ENCODE measurements at places on chromosomes 11 and 22.

DNA sequence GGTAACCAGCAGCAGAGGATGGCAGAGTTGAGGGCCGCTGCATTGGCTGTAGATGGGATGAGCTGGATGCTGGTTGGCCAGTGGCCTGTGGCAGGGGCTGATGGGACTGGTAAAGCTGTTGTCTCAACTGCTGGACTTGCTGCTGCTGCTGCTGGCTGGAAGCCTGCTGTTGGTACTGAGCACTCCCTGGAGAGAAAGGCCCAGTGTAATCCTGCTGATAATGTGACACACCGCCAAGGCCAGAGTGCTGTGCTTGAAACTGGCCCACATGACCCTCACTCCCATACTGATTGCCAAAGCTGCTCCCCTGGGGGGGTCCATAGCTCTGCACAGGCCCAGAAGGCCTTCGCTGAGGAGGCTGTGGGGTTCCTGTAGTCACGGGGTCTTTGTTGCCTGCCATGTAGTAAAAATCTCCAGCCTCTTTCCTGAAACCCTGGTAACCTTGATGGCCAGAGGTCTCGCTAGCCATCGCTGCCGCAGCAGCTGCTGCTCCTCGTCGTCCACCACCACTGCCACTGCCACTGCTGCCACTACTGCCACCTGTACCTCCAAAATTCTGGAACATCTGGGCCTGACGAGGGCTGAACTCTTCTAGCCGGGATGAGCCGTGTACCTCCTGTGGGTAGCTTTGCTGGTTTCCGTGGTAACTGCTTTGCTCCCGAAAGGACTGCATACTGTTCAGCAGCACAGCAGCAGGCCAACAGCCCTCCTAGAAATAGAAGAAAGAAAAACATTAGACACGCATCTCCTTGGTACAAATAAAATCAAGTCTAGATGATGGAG, 55.6 kb downstream of the TCF20 start:
- DNase-seq: peak; percentile 59

- DNase-seq: no peak
Observed at GRCh38 chr11:78078218-78079167, 1.2 kb downstream of the NDUFC2 start.

DNA sequence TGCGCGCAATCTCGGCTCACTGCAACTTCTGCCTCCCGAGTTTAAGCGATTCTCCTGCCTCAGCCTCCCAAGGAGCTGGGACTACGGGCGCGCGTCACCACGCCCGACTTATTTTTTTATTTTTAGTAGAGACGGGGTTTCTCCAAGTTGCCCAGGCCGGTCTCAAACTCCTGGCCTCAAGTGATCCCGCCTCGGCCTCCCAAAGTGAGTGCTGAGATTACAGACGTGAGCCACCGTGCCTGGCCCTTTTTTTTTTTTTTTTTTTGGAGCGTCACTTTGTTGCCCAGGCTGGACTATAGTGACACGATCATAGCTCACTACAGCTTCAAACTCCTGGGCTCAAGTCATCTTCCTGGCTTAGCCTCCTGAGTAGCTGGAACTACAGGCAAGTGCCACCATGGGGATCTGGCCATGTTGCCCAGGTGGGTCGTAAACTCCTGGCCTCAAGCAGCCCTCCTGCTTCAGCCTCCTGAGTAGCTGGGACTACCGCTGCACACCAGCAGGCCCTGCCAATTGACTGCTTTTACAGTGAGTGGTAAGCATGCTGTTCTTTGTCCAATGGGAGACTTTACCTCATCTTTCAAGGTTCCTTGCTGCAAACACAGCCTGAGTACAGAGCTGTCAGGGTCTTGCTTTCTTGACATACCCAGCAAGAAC, 600 bp upstream of the CENPM start:
- no peak for DNase-seq

DNA sequence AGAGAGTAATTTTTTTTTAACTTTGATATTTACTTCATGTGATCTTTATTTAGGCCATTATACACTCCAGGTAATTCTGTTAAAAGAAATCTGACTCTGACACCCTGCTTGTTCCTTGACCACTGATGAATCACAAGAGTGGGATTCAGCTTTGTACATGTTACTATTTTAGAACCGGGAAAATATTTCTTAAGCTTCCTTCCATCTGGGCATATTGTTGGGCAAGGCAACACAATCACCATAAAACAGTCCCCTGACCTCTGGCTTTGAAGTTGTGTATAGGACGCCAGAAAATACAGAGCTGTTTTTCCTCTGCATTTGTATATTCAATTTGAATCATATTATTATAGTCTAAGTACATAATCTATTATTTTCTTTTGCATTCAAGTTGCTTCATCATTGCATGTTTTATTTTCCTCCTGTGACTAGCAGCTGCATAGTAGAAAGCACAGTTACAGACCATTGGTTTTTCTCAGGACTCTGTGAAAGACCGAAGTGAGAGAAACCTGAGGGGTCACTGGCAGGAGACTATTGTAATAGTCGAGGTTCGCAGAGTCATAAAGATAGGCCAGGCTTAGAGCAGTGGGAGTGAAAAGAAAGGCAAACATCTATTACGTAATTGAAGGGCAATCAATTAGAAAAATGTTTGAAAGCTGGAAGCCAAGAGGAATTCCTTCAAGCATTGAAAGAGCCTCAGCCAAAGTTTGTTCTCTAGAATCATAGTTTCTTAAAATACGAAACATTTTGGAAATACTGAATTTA, 51.8 kb upstream of the SLC36A4 start:
- DNase-seq: no peak

DNA sequence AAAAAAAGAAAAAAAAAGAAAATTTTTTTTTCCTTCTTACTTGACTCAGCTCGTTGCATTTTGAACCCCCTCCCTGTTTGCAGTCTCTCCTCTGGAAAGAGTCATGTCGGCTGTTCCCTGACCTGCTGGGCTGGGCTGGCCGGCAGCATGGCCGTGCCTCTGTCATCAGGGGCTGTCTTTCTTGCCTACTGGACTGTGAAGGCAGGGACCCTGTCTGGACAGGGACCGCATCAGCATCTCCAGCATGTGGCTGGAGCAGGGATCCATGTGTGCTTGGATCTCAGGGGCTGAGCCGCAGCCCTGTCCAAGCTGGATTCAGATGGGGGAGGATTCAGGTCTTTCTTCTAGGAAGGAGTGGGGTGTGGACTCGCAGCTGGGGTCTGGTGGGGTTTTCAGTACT, 15.5 kb downstream of the FBLN1 start:
- no peak for DNase-seq

- no peak for DNase-seq
Observed at GRCh38 chr11:116826751-116827431, 2.8 kb upstream of the APOC3 start.

GRCh38 chr22:44142421-44143104, 38.2 kb upstream of the PARVG start:
- no peak for DNase-seq

GRCh38 chr11:69163842-69164241, 8.1 kb downstream of the SMIM38 start:
- DNase-seq: no peak

DNA sequence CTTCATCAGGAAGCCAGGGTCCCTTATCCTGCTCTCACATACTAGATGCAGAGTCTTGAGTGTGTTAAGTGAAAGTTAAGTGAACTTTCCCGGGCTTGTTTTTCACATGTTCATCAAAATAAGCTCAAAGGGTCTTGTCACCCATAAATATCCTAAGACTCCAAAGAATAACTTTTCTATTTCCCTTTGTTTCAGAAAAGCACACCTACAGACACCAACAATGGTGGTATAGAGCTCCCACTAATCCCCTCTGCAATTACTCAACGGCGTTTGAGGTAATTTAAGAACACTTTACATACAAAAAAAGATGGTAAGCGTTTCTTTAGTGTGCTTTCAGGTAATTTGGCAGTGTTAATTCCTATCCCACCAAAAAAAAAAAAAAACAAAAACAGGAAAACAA, 2.5 kb downstream of the PRR14L start:
- no peak for DNase-seq

GRCh38 chr11:132357811-132358572, 987.6 kb downstream of the NTM start:
- no peak for DNase-seq

DNA sequence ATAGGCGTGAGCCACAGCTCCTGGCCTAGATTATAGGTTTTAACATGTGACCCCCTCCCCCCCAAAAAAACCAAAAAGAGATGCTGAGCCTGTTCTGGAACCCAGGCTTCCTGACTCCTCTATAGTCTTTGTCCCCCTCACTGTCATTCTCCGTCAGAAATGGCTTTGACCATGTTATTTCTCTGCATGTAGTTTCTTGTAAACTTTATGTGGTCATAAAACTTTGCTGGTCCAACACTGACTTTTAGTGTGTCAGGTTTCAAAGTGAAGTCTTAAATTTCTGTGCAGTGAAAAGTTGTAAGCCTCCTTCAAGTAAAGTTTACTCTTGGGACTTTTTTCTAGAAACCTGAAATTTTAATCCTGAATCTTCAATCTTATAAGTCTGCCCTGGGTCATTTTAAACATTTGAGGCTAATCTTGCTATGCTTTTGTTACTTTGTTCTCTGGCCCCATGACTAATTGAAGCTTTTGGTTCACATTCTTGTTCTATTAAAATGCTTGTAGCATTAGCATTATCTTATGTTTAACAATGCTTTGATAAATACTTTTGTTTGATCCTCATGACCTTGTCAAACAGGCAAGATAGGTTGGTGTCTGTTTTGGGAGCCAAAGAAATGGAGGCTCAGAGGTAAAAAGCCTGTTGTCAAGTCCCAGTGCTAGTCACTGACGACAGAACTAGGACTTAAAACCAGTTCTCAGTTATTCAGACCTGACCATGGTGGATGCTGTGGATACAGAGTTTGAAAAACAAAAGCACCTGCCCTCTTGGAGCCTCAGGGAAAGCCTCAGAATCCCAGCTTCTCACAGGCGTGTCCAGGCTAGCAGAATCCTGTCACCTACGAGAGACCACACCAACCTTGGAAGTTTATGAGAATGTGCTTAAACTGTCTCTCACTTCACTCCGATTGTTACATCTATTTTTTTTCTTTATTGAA, 87.7 kb upstream of the HORMAD2 start:
- DNase-seq: no peak

GRCh38 chr11:125228445-125228844, 63.9 kb downstream of the PKNOX2 start:
- DNase-seq: no peak

Data from choroid plexus epithelial cell (primary cell).